ENCODE measurements at places on chromosomes 2 and 18.

DNA sequence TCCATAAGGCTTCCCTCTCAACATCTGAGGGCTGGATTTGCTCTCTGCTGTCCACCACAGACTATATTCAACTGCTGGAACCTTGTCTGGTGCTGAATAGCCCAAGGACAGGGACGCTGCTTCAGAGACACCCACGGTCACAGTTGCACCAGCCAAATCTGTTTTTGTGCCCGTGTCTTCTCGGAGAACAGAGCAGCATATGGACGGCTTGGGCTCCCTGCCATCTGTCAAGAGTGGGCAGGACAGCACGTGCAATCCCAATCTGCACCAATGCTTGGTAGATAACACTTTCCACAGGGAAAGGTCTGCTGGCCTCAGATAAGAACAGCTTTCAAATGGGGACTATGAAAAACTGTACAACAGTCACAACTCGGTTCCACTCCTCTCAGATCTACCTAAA lies 466.1 kb downstream of the TGIF1 start:
- no peak for DNase-seq

- DNase-seq: peak; percentile 79
Measured at GRCh38 chr18:61551586-61551985, 218.4 kb downstream of the CDH20 start.

GRCh38 chr2:192195548-192196418 lies 1.1 kb upstream of the TMEFF2 start:
- DNase-seq: no peak

- peak; percentile 78 for DNase-seq
Measured at GRCh38 chr2:106944215-106944614, 58.2 kb upstream of the ST6GAL2 start.

- DNase-seq: no peak
Measured at GRCh38 chr2:73215254-73215653, 1.2 kb downstream of the SMYD5 start.

All from astrocyte of the cerebellum (primary cell).